Sigmoid colon (tissue), 7 donors: ENCODE measurements at places on chromosomes 1 and 21. TPM values are rescaled to one million over a fixed set of nuclear protein-coding genes. Genes with fewer than 3 reads are reported as not detected.

The CD101 gene
- 0.60 TPM for polyA plus RNA-seq

The CR1L gene
- polyA plus RNA-seq: not detected

DNA sequence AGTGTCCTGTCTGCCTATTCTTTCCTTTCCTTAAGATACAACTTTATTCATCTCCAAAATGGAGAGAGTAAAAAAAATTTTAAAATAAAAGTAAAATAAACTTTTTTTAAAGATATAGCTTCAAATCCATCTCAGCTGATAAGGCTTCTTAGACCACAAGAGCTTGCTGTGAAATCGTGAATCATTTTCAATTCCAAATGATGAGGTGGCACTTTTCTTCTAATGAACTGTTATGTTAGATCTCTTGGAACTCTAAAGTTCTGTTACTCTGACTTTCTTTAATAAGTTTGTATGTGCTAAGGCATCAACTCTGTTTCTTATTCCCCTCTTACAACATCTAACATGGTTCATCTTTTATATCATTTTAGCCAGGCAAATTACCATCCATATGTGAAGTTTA, 4.5 kb downstream of the SH3GLB1 start:
- H3K27me3 ChIP-seq: no peaks in the 10 kb centered on the region
- H3K36me3 ChIP-seq: no peaks in the 10 kb centered on the region
- peaks cover 62% of the 10 kb centered on the region for H3K4me1 ChIP-seq
- DNase-seq: no peak
- H3K4me3 ChIP-seq: no peak overlapping the region

DNA sequence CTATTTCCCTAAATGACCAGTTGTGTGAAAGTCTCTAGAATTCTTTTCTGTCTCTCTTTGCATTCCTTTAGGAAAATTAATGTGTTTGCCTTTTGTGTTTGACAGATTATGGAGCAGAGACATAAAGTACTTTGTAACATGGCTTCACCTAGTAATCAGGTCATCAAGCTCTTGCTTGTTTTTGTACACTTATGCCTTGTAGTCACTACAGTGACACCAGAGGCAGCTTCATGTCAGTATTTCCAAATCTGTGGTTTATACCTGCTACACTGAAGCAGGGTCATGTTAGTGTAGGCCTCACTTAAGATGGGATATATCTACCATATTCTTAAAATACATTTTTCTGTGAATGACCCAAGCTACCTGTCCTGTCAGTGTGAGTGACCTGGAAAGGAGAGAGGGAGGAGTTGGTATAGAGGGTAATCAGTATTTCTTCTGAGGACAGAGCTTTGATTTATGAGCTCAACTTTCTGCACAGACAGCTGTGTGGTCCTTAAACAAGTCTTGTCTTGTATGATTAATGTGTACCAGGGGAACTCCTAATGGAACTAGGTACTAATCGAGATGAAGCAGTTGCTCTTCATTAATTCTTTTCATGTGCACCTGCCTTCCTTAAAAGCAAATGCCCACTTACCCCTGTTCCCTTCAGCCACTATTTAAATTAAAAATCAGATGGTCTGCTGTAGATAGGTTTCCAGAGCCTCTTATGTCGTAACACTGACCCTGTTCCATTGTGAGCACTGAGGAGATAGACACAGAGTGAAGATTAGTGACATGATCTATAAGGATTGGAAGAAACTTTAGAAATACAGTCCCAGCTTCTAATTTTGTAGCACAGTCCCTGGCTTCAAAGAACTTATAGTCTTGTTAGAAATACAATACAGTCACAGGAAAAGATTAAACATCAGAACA, 45.7 kb downstream of the MACO1 start:
- peaks cover 15% of the 10 kb centered on the region for H3K4me1 ChIP-seq
- no peak for DNase-seq
- H3K36me3 ChIP-seq: no peaks in the 10 kb centered on the region
- H3K27ac ChIP-seq: no peak overlapping the region

DNA sequence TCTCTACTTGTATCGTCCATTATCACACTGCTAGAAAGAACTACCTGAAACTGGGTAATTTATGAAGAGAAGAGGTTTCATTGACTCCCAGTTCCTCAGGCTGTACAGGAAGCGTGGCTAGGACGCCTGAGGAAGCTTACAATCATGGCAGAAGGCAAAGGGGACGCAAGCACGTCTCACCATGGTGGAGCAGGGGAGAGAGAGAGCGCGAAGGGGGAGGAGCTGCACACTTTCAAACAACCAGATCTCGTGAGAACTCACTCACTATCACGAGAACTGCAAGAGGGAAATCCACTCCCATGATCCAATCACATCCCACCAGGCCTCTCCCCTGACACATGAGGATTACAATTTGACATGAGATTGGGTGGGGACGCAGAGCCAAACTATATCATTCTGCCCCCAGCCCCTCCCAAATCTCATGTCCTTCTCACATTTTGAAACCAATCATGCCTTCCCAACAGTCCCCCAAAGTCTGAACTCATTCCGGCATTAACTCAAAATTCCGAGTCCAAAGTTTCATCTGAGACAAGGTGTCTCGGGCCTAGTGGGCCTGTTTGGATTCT, 8.0 kb downstream of the MMEL1 start:
- peaks cover 25% of the 10 kb centered on the region for H3K27me3 ChIP-seq
- H3K27ac ChIP-seq: no peak overlapping the region

- H3K27ac ChIP-seq: no peak overlapping the region
- H3K4me1 ChIP-seq: peaks cover 19% of the 10 kb centered on the region
- H3K36me3 ChIP-seq: no peaks in the 10 kb centered on the region
- no peak for DNase-seq
These were observed 102.3 kb downstream of the OMA1 start for GRCh38 chr1:58443986-58444868.

GRCh38 chr1:32342704-32343103, 6.7 kb upstream of the MARCKSL1 start:
- H3K36me3 ChIP-seq: no peaks in the 10 kb centered on the region
- no peak overlapping the region for H3K27ac ChIP-seq

GRCh38 chr1:12134716-12135115, 32.1 kb upstream of the TNFRSF1B start:
- no peaks in the 10 kb centered on the region for H3K27me3 ChIP-seq
- H3K4me1 ChIP-seq: peaks cover 6% of the 10 kb centered on the region
- no peak overlapping the region for H3K27ac ChIP-seq
- H3K36me3 ChIP-seq: no peaks in the 10 kb centered on the region
